ENCODE measurements at places on chromosomes 3 and 15. TPM values are rescaled to one million over a fixed set of nuclear protein-coding genes. Genes with fewer than 3 reads are reported as not detected.
A peak's percentile ranks its signal among the peaks of the same experiment; 100 is the strongest.

DNA sequence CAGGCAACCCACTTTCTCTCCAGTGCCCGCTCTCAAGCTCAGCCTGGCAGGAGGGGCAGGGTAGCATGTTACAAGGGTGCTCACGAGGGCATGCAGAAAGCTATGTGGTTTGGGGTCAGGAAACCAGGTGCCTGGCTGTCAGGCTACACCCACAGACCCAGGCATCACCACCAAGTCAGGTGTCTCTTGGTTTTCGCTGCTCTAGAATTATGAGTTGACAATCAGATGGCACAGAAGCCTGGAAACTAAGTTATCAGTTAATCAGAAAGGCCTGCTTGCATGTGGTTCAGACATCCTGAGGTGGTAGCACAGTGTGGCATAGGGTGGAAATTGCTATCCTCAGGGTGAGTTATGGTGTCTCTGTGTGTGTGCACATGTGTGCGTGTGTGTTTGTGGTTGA, 16.2 kb upstream of the CCR9 start:
- no peak for DNase-seq

- peak; percentile 89 for DNase-seq
These were observed at the start of gene NDUFAF3 for GRCh38 chr3:49021813-49022687. TSS of gene NDUFAF3 (plus strand) at chr3:49022121. CDS start at chr3:49022145, 24 bp downstream.

DNA sequence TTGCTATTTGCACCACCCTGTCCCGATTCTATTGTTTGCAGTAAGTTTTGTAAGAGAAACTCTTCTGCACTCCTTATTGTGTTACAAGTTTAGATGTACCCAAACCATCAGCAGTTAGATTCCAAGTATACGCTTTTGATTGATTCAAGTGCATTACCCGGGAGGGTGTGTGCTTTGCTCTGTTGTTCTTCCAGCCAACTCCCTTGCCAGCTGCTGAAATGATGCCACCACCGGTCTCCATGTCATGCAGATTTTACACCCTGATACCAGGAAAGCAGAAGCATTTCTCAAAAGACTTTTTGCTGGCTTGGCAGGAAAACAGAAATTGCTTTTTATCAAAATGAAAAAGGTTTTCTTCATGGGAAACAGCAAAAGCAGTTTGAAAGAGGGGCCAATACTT, 1006.6 kb upstream of the CFAP20DC start:
- no peak for DNase-seq

DNA sequence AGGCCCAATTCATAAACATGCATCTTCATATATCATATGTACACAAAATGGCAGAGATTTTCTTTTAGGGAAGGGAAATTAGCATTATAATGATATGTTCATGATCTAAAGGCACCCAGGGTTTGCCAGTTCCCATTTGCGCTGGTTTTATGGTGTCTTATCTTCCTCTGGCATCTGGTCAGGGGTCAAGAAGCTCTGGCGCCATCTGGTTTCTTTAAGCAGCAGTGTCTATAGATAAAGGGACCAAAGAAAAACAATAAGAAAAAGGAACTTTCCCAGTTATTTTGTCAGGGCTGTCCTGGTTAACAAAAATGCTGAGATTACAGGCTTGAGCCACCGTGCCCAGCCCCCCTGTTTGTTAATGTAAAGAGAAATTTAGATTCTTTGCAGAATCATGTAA, 3.3 kb upstream of the DCP1A start:
- no peak for DNase-seq

Gene OR5K2
- total RNA-seq, result not detected

Data from lower leg skin (tissue), 4 donors.